ENCODE measurements at places on chromosomes 4 and X.

GRCh38 chr4:182141061-182141460 is 102.1 kb upstream of the TENM3 start:
- DNase-seq: no peak

DNA sequence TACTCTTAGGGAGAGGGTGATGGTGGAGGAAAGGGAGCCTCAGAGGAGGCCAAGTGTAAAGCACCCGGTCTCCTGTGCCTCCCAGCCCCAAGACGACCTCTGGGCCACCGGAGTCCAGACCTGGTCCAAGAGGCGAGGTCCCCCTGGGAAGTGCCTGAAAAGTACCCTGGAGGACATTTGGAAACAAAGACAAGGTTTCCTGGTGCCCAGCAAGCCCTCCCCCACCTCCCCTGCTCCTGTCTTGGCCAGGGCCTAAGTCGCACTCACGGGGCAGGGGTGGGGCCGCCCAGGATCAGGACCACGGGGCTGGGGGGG is 532 bp upstream of the SH3BP2 start:
- DNase-seq: no peak

DNA sequence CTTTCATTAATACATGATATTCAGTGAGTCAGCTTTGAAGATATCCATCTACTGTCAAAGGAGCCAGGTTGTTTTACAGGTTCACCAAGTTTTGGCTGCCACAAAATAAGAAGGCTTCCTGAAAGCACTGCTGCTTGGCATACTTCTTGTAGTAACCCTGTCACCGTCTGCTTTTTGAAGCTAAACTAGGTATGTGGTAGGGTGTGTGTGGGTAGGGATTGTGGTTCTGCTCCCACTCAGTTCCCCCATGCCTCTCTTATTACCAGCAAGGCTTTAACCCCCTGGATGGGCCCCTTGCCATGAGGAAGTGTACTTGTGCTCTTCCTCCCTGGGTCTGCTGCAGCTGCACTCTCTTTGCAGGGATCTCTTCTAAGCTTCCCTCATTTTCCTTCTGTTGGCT is 191.2 kb downstream of the BANK1 start:
- DNase-seq: peak; percentile 90

- DNase-seq: no peak
These were observed 60.2 kb downstream of the SLC9A7 start for GRCh38 chrX:46698691-46699090.

- no peak for DNase-seq
These were observed 25.1 kb upstream of the PLAC8 start for GRCh38 chr4:83139514-83140156.

Data from GF-D8 (cell line).